CD4-positive, alpha-beta T cell treated with Interleukin-17A for 1 hour (primary cell): ENCODE measurements at places on chromosomes 16 and 17.

DNA sequence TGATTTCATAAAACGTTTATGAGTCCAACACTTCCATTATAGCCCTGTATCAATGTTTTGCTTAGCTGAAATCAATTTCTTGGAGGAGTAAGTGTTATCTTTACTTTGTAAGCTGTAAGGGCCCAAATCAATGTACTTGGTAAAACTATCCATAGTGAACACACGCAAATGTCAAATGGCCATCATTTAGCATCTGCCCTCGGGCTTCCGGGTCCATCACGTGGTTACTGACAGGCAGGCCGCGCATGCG lies 687 bp upstream of the NARF start:
- peak; percentile 94 for DNase-seq

- no peak for DNase-seq
Measured at GRCh38 chr17:852349-852748, 70.2 kb downstream of the MRM3 start.

- no peak for DNase-seq
Measured at GRCh38 chr17:68175416-68175815, 72.4 kb upstream of the AMZ2 start.

GRCh38 chr17:74541176-74542111 lies 4.5 kb downstream of the CD300C start:
- DNase-seq: no peak

DNA sequence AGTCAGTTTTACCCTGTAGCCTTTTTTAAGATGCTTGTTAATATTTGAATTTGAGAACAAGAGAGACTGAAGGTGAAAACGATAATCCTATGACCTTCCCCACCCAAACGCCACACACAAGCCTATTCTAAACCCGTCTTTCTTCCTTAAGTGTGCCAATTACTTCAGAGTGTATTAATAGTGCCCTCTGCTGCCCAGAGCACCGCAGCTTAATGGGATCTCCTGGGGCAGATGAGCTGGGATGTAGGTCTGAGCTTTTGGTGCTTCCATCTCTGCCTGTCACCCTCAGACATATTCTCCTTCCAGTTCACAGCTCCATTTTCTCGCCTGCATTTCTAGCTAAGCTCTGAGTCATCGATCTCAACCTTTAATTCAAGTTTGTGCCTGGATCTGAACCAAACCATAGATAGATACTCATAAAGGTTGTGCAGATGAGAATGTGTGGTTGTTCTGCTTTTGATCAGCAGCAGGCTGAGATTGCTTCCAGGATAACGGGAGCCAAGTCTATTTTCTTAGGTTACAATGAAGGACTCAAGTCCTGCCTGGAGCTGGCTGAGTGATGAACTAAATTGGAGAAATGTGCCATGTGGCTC lies 46.4 kb upstream of the CDH13 start:
- DNase-seq: peak; percentile 15

DNA sequence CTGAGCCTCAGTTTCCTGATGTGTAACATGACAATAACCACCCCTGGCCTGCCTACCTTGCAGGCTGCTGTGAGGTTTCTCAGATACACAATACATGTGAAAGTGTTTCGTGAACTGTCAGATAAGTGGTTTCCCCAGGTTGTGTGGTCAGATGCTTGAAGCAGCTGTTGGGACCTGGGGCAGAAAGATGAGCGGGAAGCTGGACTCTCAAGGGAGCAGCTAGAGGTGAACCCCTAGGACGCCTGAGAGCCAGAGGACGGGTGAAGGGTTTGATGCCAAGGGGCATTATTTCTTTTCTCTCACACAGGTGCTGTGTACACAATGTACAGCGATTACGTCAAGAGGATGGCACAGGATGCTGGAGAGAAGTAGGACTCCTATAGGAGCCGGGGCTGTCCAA lies 2.3 kb downstream of the HIGD1B start:
- no peak for DNase-seq

DNA sequence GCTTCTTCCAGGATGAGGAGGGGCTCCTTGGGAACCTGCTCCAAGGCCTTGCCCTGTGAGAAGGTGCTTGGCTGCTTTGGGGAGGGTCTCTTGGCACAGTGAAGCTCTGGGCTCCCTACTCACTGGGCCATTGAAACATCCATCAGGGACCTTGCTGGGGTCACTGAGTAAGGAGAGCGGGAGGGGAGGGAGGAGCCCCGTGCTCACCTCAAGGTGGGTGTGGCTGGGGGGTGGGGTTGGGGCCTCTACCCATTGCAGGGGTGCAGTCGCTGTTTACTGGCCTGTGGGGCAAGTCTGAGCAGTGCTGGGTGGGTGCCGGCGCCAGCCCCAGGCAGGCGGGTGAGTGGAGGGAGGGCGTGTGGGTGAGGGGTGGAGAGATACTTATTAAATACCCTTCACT lies 9.9 kb downstream of the TNS4 start:
- no peak for DNase-seq

GRCh38 chr16:67673712-67674580 lies 7.3 kb downstream of the C16orf86 start:
- no peak for DNase-seq

- no peak for DNase-seq
Measured at GRCh38 chr16:84085773-84086172, 31.0 kb downstream of the MBTPS1 start.

DNA sequence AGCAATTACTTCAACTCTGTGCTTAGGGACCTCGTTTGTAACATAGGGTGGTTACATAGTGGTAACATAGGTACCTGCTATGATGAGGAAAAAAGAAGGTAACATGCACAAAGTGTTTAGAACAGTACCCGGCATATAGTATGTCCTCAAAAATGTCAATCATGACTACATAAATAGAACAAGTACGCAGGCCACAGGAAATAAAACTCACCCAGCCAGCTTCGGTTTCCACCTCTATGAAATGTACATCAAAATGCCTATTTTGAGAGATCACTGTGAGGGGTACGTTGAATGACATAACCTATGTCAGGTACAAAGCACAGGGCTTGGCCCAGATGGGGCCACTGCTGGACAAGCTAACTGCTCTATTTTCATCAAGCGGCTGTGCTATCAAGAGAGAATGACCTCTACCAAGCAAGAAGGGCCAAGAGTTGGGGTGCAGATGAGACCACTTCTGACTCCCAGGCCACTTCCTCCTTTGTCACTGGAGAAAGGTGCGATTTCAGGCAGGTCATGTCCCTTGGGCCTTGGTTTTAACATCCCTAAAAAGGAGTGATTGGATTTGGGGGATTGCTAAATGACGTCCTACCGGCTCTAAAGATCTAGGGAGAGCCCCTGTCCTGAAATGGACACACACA lies 45.4 kb downstream of the WSB1 start:
- DNase-seq: no peak

GRCh38 chr16:6667393-6667792 lies 665.3 kb upstream of the RBFOX1 start:
- DNase-seq: no peak

- no peak for DNase-seq
Measured at GRCh38 chr17:16306211-16306610, 47.1 kb downstream of the CENPV start.

DNA sequence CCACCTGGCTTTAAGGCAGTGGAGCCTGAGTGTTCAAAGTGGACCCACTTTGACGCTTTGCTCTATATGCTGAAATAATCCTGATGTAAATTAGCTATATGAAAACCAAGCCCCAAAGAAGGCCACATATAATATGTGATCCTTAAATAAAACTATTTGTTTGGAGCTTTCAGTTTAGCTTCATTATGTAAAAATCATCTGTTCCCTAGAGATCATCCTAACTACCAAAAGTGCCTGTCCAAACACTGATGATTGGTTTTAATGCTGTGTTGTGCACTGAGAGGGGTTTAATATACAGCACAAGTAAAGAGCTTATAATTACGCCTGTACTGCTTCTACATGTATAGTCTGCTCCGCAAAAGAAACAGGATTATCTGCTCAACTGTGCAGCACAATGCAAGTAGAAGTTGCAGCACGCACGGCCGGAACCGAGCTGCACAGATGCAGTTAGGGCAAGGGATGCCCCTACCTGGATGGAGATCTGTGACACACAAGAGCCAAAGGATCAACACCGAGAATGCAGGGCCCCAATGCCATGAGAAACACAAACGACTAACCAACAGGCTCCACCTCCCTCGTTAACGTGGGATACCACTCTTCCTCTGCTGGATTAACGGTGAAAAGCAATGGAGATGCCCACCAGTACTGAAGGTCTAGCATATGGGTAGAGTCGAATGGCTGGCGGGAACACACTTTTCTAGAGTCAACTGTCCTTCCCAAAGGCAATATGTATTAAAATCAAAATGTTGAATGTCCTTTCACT lies 20.5 kb downstream of the USP7 start:
- DNase-seq: no peak

GRCh38 chr17:46950997-46951621 lies 27.9 kb downstream of the RPRML start:
- DNase-seq: no peak

DNA sequence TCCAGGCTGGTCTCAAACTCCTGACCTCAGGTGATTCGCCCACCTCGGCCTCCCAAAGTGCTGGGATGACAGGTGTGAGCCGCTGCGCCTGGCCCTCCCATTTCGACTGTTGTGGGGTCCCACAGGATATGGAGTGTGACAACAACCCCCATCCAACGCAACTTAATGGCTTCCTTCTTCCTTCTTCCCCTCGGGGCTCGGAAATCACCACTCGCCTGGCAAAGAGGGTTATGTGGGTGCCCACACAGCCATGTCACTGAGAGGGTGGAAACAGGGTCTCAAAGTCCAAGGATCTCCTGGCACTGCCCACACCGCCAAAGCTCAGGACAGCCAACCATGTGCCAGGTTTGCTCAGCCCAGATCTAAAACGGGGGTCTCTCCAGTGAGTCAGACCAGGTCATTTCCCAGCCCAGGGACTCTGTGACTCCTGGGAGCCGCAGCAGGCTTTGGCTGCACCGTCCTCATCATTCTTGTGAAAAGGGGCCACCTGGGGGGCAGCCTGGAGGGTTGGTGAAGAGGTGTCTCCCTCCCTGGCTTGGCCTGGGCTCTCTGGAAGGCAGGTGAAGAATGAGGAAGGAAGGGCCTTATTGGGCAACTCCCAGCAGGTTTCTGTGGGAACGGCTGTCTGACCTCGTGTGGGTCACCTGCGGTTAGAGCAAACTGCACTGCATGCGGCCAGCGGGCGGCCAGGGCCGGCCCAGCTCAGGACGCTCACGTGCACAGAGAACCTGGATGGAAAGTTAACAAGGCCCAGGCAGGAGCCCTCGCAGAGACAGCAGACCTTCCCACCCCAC lies 25.3 kb upstream of the LITAF start:
- DNase-seq: no peak

DNA sequence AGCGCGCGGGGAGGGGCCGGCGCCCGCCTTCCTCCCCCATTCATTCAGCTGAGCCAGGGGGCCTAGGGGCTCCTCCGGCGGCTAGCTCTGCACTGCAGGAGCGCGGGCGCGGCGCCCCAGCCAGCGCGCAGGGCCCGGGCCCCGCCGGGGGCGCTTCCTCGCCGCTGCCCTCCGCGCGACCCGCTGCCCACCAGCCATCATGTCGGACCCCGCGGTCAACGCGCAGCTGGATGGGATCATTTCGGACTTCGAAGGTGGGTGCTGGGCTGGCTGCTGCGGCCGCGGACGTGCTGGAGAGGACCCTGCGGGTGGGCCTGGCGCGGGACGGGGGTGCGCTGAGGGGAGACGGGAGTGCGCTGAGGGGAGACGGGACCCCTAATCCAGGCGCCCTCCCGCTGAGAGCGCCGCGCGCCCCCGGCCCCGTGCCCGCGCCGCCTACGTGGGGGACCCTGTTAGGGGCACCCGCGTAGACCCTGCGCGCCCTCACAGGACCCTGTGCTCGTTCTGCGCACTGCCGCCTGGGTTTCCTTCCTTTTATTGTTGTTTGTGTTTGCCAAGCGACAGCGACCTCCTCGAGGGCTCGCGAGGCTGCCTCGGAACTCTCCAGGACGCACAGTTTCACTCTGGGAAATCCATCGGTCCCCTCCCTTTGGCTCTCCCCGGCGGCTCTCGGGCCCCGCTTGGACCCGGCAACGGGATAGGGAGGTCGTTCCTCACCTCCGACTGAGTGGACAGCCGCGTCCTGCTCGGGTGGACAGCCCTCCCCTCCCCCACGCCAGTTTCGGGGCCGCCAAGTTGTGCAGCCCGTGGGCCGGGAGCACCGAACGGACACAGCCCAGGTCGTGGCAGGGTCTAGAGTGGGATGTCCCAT lies 232.8 kb downstream of the SEC14L1 start:
- DNase-seq: peak; percentile 54
